Naive B cell (primary cell): ENCODE measurements at places on chromosomes 7 and 10.

GRCh38 chr7:144565586-144565985, 162.1 kb upstream of the NOBOX start:
- no peaks in the 10 kb centered on the region for H3K4me1 ChIP-seq
- H3K27ac ChIP-seq, result no peak overlapping the region
- peaks cover 28% of the 10 kb centered on the region for H3K36me3 ChIP-seq
- no peaks in the 10 kb centered on the region for H3K27me3 ChIP-seq
- DNase-seq, result no peak

DNA sequence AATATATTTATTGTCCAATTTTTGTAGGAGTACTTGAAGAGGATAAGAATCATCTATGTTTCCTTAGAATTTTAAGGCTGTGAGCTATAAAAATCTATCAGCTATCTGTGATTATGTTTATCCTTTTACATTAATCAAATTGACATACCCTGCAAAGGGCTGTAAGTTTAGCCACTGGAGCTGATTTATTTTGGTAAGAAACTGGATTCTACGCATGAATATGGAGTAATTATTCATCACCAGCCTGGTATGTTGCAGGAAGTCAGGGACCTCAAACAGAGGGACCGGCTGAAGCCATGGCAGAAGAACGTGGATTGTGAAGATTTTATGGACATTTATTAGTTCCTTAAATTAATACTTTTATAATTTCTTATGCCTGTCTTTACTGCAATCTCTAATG, 696.9 kb downstream of the DNAJB9 start:
- no peaks in the 10 kb centered on the region for H3K4me1 ChIP-seq
- H3K4me3 ChIP-seq, result no peak overlapping the region
- no peak for DNase-seq

GRCh38 chr10:17179002-17179401, 22.5 kb downstream of the TRDMT1 start:
- H3K27me3 ChIP-seq, result no peaks in the 10 kb centered on the region
- H3K36me3 ChIP-seq, result no peaks in the 10 kb centered on the region
- DNase-seq, result no peak
- H3K4me1 ChIP-seq, result peaks cover 18% of the 10 kb centered on the region
- H3K4me3 ChIP-seq, result no peak overlapping the region

- DNase-seq, result no peak
- no peaks in the 10 kb centered on the region for H3K27me3 ChIP-seq
- H3K4me1 ChIP-seq, result no peaks in the 10 kb centered on the region
Observed at GRCh38 chr7:46170792-46171191, 249.7 kb upstream of the IGFBP3 start.

DNA sequence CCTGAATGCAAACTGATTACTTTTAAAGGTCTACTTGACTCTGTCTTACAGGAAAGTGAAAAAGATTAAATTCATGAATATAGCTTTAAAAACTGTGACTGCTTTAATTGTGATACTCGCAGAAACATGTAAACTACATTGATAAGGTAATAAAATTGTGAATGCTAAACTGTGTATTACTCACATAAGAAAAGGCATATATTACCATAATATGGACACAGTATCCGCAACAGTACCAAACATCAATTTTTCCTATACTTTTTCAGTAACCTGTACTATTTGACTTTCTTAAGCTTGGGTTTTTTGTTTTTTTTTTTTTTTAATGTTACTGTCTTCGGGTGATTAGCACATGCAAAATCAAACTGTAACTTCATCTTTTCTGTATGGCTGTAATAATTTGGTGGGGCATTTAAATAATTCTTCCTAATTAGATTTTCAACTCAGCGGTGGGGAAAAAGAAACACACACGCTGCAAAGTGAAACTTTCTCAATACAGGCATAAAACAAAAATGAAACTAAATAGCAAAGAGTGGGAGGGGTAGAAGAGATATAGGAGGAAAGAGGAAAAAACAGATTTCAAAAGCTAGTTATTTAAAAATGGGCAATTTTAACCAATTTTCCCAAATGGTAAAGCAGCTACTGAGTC, 23.2 kb downstream of the NT5C3A start:
- H3K27me3 ChIP-seq, result no peaks in the 10 kb centered on the region
- H3K27ac ChIP-seq, result peak overlapping the region; percentile 96
- DNase-seq, result peak; percentile 45
- peaks cover 68% of the 10 kb centered on the region for H3K4me1 ChIP-seq
- peak overlapping the region; percentile 90 for H3K4me3 ChIP-seq
